Activated CD8-positive, alpha-beta memory T cell treated with anti-CD3 and anti-CD28 coated beads, Interleukin-2, amount 50 U/mL, for 4 hours (primary cell): ENCODE measurements at places on chromosomes 12 and 14.

GRCh38 chr12:53768976-53769375 is 17.2 kb upstream of the CISTR start:
- no peak for DNase-seq

DNA sequence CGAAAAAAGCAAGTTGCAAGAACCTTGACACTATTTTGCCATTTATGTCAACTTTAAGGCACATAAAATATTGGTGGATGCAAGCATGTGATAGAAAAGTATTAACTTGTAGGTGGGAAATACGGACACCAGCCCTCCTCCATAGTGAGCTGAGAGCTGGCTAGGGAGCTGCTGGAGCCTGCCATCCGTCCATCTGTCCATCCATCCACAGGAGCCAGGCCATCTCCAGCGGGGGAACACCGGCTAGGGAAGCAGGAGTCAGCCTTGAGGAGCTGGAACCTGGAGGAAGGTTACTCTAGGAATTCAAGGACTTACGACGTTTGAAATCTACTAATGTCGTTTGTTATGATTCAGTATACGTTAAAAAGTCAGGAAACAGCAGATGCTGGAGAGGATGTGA is 120.7 kb upstream of the C14orf180 start:
- DNase-seq: no peak

DNA sequence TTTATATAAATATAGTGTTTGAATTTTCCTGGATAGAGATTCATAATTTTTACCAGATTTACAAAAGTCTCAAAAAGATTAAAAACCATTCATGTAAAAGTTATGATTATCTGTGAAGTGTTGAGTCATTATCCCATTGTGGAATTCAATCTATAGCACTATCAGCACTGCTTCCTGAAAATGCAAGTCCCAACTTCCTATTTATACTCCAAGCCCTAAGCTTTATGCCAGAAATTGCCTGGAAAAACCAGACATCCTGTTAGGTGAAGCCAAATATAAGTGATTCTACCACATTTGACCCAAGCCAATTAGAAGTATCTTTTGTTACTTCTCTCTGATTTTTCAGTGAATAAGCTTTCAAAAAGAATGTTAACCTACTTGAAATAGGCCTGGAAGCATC is 129.1 kb downstream of the GPR135 start:
- DNase-seq: no peak

GRCh38 chr12:56661560-56661959 is 15.8 kb upstream of the ATP5F1B start:
- DNase-seq: no peak

DNA sequence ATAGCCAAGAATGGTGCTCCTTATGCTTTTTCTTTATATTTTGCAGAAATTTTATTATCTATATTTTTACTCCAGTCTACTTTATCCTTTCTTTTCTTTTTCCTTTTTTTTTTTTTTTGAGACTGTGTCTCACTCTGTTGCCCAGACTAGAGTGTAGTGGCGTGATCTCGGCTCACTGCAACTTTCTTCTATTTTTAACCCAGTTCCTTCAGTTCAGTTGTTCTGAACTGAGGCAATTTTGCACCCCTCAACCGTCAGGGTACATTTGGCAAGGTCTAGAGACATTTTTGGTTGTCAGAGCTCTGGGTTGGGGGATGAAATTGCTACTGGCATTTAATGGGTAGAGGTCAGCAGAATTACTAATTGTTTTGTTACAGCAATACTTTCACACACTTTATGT is 75.7 kb downstream of the DIP2B start:
- DNase-seq: no peak

GRCh38 chr12:100672075-100672592 is 98.7 kb downstream of the GAS2L3 start:
- DNase-seq: peak; percentile 20

DNA sequence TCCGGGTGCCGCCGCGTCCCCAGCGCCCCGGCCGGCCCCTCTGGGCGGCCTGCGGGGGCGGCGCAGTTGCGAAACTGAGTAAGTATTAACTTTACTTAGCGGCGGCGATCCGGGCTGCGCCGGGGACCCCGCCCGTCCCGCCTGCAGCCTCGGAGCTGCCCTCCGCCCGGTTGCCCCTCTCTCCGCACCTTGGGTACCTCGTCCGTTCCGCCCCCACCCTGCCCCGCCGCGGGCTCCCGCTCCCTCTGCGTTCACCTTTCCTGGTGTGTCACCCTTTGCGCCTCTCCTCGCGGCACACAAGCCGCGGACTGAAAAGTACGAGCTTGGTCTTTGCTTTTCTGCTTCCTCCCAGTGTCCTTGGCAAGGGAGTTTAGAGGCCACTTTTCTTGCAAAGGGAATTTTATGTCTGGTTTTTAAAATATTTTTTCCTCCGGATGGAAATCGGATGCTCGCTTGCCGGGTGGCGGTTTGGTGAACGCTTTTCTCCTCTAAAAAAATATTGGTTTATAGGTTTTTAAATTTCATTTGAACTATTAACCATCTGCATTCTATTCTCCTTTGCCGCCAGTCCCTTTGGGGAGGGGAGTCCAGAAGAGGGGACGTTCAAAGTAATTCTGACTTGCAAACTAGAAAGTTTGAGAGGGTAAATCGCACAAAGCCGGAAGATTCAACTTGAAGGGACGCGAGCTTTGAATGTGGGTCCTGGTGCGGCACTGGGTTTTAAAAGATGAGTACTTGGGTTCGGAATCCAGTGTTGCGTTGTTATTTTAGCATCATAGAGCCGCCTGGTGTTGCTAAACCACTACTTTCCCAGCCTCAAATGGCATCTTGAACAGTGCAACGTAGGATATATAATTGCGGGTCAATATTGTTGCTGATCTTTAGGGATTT is 834 bp downstream of the RASSF8 start:
- peak; percentile 21 for DNase-seq

GRCh38 chr14:103732868-103733620 is 17.4 kb downstream of the ZFYVE21 start:
- no peak for DNase-seq

DNA sequence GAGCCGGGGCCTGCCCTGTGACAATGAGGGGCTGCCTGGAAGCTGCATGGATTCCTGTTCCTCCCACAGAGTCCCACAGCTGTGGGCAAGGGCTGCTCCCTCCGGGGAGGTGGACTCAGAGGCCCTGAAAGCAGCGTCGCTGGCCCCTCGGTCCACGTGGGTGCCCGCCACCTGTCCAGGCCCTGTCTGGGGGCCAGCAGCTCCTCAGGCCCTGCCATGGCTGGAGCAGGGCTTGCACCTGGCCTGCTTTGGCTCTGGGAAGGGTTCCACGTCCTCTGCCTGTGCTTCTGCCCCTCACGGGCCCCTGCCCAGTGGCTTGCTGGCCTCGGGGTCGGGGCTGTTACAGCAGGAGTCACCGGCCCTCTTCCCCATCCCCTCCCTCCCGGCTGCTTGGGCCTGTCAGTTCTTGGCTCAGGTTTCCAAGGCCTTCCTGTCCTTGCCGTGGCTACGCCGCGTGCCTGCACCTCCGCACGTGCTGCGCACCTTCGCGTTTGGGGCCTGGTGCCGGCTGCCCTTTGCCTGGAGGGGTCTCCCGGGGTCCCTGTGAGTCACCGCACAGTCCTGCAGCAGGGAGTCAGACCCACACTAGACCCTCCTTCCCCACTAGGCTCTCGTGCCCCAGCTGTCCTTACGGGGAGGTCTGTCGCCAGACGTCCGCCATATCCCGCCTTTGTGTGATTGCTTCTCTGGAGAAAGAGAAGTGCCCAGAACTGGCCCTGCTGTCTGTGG is 5.8 kb downstream of the FBRSL1 start:
- DNase-seq: no peak

DNA sequence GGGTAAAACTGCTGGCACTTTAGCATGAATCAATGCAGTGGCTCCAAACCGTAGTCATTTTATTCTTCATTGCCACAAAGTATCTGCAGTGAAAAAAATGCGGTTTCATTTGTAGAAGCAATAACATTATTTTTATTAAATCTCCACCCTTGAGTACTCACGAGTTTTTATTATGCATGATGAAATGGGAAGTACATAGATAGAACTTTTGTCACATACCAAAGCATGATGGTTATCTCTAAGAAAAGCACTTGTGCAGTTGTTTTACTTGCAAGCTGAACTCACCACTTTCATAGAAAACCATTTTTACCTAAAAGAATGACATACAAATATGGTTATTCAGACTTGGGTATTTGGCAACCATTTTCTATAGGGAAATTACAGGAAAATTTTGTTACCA is 90.3 kb downstream of the PELI2 start:
- DNase-seq: no peak

DNA sequence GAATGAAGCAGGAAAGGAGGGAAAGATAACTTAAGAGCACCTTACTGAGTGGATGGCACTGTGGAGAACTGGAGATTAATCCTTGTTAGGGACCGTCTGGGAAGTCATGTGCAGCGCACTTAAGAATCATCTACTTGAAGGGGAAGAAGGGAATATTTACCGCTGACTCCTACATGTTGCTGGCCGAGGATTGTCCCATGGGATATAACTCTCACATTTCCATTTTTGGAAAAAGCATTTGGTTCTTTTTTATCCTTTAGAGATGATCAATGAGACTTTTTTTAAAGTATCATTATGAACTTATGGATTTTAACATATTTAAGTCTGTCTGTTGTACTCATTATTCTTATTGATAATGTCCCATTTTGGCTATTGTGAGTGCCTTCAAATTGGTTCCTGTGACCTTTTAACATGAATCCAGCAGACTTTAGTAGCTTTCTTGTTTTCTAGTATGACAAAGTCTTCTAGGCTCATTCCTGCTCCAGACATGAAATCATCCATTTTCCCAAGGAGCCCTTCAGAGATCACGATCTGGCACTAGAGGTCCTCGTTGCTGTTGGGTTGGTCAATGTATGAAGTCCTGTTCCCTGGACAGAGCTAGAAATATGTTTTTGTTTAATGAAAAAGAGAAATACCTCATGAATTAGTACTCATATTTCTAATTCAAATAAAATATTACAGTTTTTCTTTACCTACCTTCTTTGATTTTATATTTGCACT is 20.2 kb upstream of the FAM234B start:
- no peak for DNase-seq

- DNase-seq: no peak
These were observed 38.5 kb upstream of the SLC6A15 start for GRCh38 chr12:84950971-84951546.

- no peak for DNase-seq
These were observed 65.6 kb downstream of the SYNE2 start for GRCh38 chr14:63918411-63918810.

GRCh38 chr14:23573384-23574015 is 5.1 kb downstream of the JPH4 start:
- DNase-seq: no peak

- peak; percentile 30 for DNase-seq
These were observed 308.1 kb downstream of the RPAP3 start for GRCh38 chr12:47397664-47398281.

GRCh38 chr14:75640876-75641275 is 19.8 kb downstream of the ERG28 start:
- DNase-seq: no peak

DNA sequence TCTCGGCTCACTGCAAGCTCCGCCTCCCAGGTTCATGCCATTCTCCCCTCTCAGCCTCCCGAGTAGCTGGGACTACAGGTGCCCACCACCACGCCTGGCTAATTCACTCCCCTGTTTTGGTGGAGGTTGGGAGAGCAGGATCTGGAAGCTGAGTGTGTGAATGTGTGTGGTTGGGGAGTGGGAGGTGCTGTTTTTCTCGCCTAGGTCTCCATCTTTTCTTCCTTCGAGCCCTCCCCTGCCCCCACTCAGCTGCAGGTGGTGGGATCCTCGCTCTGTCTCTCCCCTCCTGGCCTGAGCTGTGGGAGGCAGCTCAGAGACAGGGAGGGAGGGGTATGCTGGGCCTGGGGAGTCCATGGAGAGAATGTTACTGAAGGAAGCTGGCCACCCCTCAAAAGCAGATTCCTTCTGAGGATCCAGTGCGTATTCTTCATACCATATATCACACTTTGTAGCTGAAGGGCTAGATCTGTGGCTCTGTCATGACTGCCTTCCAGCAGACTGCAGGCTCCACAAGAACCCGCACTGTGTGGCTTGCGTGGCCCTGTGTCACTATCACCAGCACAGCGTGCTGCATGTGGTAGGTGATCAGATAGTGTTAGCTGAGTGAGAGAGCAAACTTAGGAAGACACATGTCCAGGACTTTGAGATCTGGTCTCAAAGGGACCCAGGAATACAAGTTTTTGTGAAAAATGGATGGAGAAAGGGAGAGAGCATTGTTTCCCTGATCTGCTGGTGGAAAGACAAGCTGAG is 2.8 kb downstream of the KRT83 start:
- DNase-seq: no peak

- DNase-seq: no peak
These were observed 35.6 kb upstream of the ITPR2 start for GRCh38 chr12:26868447-26869103.

DNA sequence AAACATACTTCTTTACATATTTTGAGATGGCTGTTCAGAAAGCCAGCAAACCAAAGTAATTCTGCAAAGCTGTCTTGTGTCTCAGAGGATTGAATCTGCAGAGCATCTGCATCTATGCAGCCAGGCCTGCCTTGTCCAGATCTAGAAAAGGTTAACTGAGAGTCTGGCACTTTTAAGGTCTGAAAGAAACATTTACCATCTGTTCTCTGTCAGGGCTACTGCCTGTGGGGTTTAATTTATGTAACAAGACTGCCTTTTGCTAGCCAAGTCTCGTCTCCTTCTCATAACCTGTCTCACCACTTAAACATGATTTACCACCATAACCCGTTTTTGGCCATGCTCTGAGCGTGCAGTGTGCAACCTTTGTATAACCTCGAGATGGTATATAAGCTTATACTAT is 194.2 kb downstream of the SYT10 start:
- DNase-seq: no peak

- peak; percentile 35 for DNase-seq
These were observed 40.9 kb upstream of the CAPRIN2 start for GRCh38 chr12:30795410-30796312.

DNA sequence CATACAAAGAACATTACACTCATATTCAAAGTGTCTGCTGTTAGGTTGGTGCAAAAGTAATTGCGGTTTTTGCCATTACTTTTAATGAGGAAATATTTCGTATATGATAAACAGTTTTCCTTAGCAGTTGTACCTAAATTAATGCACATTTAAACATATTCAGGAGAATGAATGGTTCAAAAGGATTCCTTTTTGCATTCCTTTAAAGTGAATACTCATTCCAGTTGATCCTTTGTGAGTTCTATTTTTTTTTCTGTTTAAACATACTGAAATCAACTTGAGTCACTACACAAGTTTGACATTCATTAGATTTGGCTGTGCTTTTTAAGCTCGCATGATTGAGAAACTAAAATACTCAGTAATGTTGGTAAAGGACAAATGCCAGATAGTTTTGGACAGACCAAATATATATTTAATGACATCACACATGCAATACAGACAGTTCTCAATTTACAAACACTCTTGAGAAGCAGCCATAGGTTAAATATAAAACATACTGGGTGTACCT is 13.8 kb upstream of the SLC38A2 start:
- DNase-seq: no peak

DNA sequence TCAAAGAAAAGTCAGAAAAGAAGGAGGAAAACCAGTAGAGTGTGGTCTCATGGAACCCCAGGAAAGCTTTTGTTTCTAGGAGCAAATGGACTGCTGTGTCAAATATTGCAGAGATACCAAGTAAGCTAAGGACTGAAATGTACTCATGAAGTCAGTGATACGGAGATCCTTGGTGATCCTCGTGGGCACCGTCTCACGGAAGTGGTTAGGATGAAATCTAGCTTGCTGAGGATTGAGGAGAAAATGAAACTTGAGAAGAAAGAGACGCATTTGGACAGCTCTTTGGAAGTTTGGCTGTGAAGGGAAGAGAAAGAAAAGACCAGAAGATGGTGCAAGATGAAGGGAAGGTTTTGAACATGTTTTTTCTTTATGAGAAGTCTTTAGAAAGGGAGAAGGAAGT is 104.0 kb upstream of the CCND2 start:
- no peak for DNase-seq
